NT2/D1 (cell line): ENCODE measurements at places on chromosomes 12 and 14.

DNA sequence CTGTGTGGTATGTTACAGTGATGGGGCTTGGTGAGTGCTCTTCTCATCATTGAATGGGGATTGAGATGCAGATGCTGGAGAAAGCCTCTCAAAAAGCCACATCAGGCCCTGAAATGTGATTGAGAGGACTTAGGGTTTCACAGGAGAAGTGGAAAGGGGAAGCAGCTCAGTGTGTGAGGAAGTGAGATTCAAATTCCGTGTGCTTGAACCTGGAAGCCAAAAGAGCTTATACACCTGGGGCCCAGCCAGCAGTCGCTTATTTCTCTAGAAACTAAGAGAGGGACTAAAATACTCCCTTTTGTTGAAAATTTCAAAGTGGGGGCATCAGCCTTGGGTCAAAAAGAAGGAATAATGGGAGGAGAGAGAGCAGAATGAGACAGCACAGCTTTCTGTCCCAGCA lies 39.1 kb upstream of the GZMB start:
- no peak for DNase-seq

DNA sequence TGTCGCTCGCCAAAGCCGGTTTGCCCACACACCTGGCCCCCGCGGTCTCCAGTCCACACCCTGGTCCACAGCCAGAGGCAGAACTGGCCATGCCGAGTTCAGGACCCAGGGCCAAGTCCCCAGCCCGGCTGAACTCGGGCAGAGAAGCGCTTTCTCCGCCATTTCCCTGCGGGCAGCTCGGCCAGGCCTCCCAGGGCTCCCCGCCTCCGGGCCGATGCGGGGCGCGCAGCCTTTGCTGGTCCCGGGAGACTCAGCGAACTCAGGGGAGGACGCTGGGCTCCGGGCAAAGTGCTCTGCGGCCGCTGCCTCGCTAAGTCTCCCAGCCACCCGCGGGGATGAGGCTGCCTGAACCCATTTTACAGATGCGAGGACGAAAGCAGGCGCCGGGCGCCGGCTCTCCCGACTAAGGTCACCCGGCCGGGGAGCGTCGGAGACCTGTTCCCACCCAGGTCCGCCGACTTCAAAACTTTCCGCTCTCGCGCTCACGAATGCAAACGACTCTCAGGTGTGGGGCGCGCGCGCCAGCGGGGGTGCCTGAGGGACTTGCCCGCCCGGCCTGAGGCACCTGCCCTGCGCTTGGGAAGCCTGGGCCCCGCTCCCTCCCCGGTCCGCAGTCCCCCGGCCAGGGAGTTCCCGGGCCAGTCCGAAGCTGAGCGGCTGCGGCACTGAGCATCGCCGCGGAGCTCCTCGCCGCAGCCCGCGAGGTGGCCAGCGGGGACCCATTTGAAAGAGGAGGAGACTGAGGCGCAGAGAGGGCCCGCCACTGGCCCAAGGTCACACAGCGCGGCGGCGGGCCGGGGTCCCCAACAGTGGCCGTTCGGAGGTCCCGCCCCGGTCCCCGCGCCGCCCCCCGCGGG lies 627 bp downstream of the TESC start:
- DNase-seq = no peak

GRCh38 chr12:28814246-28814645 lies 334.8 kb upstream of the FAR2 start:
- no peak for DNase-seq

DNA sequence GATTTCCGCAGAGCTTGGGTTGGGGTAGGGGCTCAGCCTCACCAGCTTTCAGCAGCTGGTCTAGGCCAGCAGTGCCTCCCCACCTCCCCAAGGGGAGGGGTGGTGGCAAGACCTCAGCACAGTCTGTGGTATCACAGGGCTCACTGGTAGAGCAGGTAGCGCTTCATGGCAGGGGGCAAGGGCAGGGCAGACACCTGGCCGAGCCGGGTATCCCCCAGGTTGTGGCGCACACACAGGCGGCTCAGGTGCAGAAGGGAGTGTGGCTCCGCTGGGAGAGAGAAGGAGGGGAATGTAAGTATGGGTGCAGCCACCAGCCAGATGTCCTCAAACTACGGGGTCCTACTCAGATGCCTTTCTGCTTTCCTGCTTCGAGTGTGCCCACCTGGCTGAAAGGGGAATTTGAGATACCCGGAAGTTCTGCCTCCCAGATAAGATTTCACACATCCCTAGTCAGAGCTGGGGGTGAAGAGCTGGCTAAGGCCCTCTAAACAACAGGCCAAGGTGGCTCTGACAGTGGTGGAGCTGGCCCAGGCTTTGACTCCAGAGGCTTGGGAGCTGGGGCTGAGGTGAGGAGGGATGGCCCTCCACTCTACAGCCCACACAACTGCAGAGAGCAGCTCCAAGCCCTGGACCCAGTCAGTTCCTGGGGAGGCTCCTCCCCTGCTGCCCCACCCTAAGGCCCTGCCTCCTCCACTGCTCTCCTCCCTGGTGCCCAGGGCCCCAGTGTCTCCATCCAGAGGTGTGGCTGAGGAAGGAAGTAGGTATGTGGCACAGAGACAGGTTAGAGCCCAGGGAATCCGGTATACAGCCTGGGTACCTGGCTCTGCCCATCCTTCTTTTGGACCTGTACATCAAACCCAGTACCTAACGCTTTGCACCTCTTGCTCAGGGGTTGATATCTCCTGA lies 1.8 kb downstream of the SPSB2 start:
- no peak for DNase-seq

DNA sequence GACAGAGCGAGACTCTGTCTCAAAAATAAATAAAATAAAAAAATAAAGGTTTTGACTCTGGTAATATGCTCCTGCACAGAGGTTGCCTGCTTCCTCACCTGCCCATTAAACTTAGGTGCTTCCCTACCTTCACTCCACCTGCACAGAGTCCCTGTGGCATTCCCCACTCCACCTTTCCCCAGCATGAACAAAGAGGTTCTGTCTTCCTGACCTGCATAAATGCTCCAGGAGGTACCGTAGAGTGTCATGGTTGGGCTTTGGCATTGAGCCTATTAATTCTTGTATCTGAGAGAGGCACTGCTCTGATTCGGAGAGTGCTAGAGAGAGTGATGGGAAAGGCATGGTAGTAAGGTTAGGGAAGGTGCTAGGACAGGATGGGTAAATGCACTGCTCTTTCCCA lies 6.3 kb downstream of the ARHGAP9 start:
- DNase-seq = no peak

DNA sequence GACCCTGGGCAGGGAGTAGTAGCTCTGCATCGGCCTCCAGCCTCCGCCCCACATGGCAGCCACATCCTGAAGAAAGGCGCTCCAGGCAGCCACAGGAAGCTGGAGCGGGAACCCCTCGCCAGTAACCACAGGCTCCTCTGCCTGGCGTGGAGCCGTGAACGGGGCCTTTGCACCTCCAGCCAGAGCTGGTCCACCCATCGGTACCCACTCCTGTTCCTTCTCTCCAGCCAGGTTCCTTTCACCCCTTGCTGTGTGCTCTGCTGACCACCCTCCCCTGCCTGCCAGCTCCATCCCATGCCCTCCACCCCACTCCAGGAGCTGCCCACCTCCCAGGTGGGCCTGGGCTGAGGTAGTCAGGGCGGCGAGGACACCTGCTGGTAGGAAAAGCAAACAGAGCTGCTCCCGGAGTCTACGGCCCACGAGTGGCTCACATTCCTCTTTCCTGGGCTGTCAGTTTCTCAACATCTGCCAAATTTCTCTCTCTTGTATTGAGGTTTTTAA lies 2.7 kb downstream of the TGFB3 start:
- no peak for DNase-seq

DNA sequence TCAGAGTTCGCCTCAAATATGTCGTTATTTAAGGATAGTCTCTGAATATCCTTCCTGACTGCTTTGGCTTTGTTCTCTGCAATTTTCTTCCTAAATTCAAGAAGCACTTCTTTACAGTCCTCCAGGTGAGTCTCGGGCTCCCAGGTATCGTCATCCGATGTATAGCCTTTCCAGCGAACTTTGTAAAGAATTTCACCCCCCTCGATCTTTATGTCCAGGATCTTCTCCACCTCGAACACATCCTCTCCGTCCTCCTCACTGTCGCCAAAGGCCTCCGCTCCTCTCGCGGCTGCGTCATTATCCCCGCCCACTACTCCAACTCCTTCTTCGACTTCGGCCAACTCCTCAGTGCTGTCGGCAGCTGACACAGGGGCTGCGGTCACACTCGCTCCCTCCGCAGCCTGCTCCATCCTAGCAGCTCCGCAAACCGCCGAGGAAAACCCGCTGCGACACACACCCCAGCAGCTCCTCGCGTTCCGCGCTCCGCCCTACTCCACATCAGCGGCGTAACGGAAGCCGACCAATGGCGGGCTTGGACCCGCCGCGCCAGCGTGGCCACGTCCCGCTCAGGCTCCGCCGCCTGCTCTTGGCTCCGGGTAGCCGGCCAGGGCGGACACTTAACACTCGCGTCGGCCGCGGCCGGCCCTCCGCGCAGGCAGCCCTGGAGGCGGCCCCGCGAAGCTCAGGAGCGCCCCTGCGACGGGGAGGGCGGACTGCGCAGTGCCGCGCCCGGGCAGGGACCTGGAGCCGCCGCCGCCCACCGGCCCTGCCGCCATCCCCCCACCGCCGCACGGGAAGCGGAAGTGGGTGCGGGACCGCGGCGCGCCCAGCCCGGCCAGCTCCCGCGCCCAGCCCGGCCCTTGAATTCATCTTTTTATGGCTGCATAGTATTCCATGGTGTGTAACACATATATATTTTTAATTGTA lies 4.1 kb downstream of the CD163L1 start:
- DNase-seq = no peak

GRCh38 chr14:64623554-64624165 lies 73.9 kb downstream of the PPP1R36 start:
- DNase-seq = no peak

DNA sequence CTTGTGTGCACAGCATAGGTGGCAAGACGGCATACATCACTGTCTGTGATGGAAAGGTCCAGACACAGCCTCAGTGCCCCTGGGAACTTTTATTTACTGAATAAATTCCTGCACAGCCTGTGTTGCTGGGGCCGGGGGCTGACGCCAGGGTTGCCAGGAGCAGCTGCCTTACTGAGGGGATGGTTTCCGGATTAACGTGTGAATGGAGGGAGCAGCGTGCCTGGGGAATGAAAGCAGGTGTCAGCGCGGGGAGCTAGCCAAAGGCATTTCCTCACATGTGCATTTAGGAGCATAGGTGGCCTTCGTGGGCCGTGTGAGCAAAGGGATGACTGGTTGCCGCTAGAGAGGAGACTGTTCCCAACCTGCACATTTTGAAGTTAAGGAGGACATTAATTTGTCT lies 41.6 kb downstream of the SFSWAP start:
- peak; percentile 25 for DNase-seq

DNA sequence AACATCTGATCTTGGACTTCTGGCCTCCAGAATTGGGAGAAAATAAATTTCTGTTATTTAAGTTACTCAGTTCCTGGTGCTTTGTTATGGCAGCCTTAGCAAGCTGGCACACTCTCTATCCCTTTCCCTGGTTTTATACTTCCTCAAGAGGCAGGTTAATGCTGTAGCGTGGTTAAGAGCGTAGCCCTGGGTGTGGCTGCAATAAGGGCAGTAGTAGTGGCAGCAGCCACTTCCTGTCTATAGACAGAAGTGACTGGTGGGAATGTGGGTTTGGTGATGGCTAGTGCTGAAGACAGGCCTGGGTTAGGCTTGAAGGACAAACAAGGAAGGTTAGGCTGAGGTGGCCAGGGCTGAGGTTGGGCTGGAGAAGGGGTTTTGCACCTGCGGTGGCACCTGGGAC lies 3.6 kb upstream of the LGALS3 start:
- no peak for DNase-seq

DNA sequence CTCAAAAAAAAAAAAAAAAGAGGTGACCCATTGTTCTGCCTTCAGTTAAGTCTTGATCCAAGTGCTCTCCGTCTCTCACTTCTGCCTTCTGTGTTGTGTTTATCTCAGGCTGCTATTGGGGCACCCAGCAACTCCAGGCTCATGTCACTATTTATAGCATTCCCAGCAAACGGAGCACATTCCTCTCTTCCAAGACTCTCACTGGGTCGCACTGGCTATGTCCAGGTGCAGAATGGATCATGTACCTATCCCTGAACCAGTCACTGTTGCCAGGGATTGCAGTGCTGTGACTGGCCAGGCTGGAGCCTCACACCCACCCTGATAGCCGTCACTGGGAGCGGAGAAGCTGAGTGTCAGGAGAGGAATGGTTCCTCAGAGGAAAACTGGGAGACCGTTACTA lies 31.2 kb downstream of the RHOF start:
- DNase-seq = no peak

- DNase-seq = no peak
Observed at GRCh38 chr12:57724003-57724935, 14.3 kb downstream of the AGAP2 start.

DNA sequence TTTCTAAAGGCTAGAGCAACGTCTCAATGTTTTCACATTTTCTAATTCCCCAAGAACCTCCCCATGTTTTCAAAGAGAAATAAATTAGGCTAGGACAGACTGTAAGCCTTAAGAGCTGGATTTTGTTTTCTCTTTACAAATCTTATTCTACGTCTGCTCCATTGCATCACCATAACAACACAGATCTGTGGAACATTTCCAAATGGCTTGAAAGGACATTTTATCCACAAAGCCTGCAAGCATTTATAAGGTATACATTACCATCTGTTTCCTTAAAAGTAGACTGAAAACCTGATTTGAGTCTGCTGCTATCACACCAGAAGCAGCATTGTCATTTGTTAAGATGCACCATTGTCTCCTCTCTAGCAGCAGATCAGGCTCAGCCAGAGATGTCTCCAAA lies 115.3 kb upstream of the PLEKHA5 start:
- DNase-seq = no peak
